ENCODE measurements at places on chromosomes 2 and 18.

GRCh38 chr18:69945220-69946114 is 2.2 kb downstream of the CD226 start:
- no peak for DNase-seq

- no peak for DNase-seq
These were observed 43.7 kb upstream of the RIT2 start for GRCh38 chr18:43159086-43159770.

DNA sequence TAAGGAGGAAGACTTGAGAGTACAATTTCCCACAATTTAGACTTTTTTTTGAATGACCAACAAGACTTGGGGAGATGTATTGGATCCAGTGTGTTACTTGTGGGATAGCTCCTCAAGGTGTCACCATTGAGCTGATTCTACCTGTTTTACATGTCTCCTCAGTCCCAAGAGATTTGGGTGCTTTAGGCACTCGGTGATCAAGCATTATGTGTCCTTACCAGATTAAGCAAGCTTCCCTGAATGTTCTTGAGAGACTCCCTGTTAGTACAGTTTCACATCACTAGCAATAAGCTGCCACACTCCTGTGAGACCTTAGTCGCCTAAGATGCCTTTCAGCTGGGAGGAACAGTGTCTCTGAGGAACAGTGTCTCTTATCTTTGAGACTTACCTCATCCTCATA is 384.3 kb upstream of the SYT4 start:
- DNase-seq = no peak

GRCh38 chr2:39689272-39689841 is 23.6 kb downstream of the TMEM178A start:
- DNase-seq = no peak

DNA sequence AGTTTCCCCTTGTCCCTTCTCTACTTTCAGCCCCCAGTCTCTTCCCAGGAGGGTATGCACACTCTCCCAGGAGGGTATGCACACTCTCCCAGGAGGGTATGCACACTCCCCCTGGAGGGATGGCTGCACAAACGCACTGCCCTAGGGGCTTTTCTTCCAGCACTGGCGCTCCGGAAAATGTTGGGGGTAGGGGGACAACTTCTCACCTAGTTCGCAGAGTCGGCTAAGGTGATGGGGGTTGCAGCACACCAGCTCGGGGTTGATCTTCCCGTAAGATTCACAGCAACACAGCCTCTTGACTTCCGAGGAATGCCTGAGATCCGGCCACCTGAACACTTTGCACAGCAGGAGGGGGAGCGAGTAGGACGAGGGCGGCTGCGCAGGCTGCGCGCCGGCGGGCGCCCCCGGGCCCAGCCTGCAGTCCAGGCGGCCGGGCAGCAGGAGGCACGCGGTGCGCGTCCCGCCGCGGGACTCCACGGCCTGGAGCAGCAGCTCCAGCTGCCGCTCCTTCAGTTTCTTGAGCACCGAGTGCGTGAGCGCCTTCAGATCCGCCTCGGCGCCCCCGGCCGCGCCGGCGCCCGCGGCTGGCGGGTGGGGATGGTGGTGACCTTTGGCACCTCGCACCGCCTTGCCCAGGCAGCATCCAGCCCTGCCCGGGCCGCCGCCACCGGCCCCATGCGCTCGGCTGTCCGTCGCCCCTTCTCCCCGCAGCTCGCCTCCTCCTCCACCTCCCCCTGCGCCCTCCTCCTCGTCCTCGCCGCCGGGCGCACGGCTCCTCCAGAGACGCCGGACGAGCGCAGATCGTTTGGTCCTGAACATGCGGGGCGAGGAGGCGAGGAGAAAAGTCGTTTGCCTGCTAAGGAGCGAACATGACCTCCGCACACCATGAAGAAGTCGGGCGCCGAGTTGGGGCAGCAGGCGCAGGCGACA is 894 bp downstream of the SMAD7 start:
- DNase-seq = no peak

- DNase-seq = no peak
These were observed 326.1 kb upstream of the HS6ST1 start for GRCh38 chr2:128644718-128645256.

DNA sequence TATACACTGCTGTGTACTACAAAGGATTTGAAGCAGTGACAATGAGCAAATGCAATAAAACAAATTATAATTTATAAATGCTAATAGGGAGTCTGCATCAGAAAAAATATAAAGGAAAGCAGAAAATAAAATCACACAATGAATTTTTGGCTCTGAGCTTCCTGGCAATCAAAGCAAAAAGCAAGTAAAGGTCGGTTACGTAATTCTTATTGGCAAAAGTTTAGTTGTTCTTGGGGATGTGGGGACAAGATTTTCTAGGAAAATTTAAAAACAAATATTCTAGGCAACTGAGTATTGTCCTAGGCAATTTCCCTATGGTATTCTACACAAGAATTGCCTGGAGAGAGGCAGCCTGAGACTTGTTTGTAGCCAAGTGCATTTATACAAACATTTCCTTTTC is 1.8 kb downstream of the ORC2 start:
- DNase-seq = no peak

DNA sequence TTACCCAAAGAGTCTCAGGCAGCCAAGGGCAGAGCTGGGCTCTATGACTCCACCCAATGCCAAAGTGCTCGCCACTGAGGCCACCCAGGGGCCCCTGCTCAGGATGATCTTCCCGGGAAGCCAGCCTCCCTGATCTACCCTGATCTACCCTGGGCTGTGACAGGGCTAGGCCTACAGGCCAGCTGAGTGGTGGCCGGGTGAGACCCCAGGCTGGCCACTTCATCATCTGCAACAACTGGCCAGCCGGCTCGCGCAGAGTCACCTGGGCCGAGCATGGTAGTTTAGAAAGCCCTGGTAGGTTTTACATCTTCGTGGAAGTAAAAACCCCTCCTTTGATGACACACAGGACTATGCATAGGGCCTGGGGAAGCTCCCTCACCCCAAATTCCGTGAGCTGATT is 276.3 kb downstream of the NDUFA10 start:
- no peak for DNase-seq

GRCh38 chr2:48439102-48439501 is 90.9 kb upstream of the STON1 start:
- no peak for DNase-seq

DNA sequence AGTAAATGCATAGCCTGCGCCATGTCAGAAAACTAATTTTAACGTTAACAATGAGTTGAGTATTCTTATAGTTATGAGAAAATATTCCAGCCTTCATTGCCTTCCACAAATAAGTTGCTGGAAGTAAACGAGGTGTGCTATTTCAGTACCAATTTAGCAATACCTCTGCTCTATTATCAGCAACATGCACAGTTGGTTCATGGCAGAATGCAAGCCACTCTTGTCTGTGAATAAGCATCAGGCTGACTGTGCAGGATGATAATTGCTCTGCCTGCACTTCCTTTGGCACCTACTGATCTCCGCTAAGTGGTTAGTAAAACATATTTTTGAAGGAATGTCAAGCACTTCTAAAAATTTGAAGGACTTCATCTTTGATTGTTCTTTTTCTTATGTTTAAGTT is 261.9 kb upstream of the SIX3 start:
- no peak for DNase-seq

DNA sequence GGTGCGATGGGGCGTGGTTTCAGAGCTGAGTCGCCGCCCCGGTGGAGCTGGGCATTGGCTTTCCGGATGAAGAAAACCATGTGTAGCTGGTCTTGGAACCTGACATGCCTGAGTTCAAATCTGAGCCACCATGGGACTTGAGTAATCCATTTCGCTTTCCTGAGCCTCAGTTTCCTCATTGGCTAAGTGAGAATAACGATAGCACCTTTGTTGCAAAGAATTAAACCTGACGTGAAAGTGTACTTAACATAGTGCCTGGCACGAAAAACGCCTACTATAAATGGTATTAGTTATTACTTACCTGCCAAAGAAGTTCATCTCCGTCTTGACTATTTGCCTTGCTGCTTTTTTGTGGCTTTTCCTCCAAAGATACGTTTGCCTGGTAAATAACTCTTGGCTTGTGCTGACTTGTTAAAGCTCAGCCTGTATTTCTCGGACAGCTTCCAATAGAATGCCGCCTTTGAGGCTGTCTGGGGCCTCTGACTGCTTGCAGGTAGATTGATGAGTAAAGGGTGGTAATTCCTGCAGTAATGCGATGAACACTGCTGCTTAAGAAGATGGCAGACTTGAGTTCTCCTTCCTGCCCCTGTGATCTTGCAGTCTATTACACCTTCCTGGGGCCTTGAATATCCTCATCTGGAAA is 1.3 kb downstream of the CDCA7 start:
- no peak for DNase-seq

DNA sequence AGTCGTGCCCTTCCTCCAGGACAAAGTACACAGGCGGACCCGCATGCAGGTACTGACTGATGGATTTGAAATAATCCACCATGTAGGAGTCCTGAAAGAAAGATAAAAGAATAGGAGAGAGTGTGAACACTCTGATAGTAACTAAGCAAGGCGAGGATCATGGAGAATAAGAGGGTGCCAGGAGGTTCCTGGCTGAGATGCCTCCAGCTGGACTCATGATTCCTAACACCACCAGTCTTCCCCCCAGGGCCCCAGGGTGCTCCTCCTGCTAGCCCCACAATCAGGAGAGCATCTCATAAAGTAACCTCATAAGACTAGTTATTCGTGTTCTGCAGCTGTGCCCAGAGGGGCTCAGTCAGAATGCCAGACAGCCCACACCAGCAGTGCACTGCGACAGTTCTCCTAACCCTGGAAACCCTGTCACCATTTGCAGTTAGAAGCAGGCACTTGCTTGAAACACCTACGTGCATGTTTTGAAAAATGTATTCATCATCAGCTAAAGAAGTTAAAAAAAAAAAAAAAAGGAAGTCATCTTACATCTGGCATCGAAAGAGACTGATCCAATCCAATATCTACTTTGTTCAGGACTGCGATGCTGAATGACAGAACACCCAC is 36.7 kb downstream of the RMC1 start:
- DNase-seq = no peak

GRCh38 chr2:101758001-101758400 is 60.5 kb downstream of the MAP4K4 start:
- DNase-seq = no peak

DNA sequence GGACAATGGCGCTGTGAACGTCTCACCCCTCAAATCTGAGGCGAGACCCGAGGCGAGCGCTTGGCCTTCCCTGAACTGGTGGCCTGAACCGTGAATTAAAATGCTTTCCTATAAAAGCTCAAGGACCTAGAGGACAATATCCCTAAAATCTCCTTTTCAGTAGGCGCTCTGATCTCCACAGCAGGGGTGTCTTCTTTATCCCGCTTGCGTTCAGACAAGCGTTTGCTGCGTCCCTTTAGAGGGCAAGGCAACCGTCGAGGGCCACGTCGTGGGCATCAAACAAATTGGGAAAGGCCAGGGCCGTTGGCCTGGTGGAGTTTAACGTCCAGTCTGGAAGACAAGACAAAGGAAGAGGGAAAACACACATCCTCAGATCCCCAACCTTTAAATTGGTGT is 1.3 kb upstream of the RAX start:
- no peak for DNase-seq

DNA sequence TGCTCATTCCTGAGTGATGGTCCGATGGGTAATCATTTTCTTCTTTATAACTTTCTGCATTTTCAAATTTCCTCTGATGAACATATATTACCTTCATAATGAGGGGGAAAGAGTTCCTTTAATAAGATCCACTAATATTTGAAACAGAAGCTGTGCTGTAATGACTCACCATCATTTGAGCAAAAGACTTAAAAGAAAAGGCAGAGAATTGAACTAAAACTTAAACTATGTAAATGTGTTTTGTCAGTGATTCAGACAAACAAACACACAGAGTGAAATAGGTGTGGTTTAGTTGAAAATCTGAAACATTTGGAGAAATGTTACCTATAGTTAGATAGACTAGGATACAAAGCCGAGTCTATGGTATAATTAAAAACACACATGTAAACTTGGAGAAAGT is 209.6 kb downstream of the STK39 start:
- DNase-seq = no peak
